ENCODE measurements at places on chromosomes 4 and X.

DNA sequence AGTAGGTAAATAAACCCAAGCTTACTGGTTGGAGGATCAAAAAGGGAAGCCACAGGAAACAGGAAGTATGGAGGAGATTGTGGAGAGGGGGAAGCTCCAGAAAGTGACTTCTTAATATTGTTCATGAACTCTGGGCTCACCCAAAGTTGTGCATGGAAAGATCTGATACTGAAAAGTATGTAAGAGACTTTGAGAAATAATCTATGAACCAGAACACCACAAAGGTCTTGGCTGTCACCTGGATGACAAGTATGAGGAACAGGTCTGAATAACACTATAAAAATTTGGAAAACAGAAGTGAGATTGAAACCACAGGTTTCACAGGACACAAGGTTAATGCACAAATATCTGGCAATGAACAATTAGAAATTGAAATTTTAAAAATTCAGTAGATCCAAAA is 567.4 kb downstream of the INPP4B start:
- H3K4me1 ChIP-seq = peaks cover 30% of the 10 kb centered on the region
- H3K27me3 ChIP-seq = no peaks in the 10 kb centered on the region
- no peak overlapping the region for H3K4me3 ChIP-seq
- H3K36me3 ChIP-seq = peaks cover 29% of the 10 kb centered on the region
- no peak overlapping the region for H3K27ac ChIP-seq

DNA sequence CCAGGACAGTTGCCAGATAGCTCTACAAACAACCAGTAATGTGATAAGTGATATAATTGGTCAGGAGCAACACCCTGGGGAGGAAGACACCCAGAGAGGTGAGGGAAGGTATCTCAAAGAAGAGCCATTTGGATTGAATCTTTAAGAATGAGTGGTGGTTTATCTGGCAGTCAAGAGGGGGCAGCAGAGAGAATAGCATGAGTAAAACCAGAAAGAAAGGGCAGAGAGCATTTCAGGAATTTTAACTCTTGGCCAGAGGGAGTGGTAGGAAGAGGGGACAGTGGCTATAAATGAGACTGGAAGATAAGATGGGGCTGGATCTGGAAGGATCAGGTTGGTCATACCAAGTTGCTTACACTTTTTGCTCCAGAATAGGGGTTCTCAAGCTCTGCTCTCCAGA is 5.9 kb upstream of the SEPTIN6 start:
- no peak for DNase-seq
- H3K36me3 ChIP-seq = no peaks in the 10 kb centered on the region
- H3K27ac ChIP-seq = no peak overlapping the region
- H3K27me3 ChIP-seq = no peaks in the 10 kb centered on the region

DNA sequence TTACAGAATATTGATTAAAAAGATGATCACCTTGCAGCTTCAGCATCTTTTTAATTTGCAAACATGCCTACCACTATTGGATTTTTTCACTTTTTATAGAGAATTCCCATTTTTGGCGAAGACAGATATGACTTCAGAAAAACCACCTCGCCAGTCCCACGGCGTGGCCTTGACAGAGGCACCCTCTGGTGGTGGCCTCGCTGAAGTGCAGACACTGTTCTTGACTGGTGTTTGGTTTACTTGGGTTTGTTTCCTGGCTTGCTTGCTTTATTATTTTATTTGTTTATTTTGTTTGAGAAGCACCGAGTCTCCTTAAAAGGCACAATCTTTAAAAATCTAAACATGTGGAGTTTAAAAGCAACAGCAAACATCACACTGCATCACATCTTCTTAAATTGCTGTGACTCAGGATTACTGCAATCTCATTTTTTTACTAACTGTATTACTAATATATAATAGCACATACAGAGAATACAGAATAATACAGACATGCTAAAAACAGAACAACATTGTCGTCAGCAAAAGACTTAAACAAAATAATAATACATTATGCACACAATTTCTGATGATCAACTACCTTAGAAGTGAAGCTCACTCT is 13.1 kb upstream of the AMTN start:
- no peak overlapping the region for H3K4me3 ChIP-seq
- H3K36me3 ChIP-seq = no peaks in the 10 kb centered on the region
- no peaks in the 10 kb centered on the region for H3K27me3 ChIP-seq

DNA sequence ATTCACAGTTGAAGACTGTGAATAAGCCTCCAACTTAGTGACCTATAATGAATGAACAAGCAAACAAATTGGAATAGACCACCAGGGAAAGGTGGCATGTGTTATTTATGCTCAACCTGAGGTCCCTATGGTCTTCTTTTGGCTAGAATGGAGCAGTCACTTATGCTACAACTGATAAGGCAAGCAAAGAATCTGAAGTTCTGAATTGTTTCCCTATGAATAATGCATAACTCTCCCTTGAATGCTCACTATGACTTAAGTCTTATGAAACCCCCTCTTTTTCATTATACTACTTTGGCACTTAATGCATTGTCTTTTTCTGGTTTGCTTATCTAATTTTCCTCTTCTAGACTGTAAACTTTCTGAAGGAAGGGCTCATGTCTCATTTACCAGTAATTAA is 2.6 kb downstream of the GIMD1 start:
- no peak overlapping the region for H3K27ac ChIP-seq
- H3K4me3 ChIP-seq = no peak overlapping the region

- DNase-seq = peak; percentile 25
- peak overlapping the region; percentile 43 for H3K4me3 ChIP-seq
- H3K4me1 ChIP-seq = peaks cover 45% of the 10 kb centered on the region
- no peaks in the 10 kb centered on the region for H3K27me3 ChIP-seq
Measured at GRCh38 chr4:101155945-101156344, 191.4 kb downstream of the PPP3CA start.

Measured in activated naive CD8-positive, alpha-beta T cell treated with anti-CD3 and anti-CD28 coated beads for 36 hours (primary cell).